ENCODE measurements at places on chromosomes 6 and 20. TPM values are rescaled to one million over a fixed set of nuclear protein-coding genes. Genes with fewer than 3 reads are reported as not detected.

ULBP2 gene
- total RNA-seq, result 1.9 TPM

KIF13A gene
- total RNA-seq, result 42.8 TPM

FBXO5 gene
- total RNA-seq, result 0.82 TPM

SLC13A3 gene
- 1.3 TPM for total RNA-seq

ZNF311 gene
- 0.94 TPM for total RNA-seq

HLA-DRA gene
- total RNA-seq, result not detected

RRAGD gene
- 4.9 TPM for total RNA-seq

KPNA5 gene
- 4.9 TPM for total RNA-seq

PLCB1 gene
- total RNA-seq, result 7.6 TPM

RAMACL gene
- total RNA-seq, result 1.1 TPM

LAMA5 gene
- 63.7 TPM for total RNA-seq

PI3 gene
- not detected for total RNA-seq
